ENCODE measurements at places on chromosomes 3 and 15. TPM values are rescaled to one million over a fixed set of nuclear protein-coding genes. Genes with fewer than 3 reads are reported as not detected.

The MUC4 gene
- polyA plus RNA-seq = not detected

The ADGRG7 gene
- polyA plus RNA-seq = not detected

The RTP1 gene
- not detected for polyA plus RNA-seq

The ZNF80 gene
- 0.04 TPM for polyA plus RNA-seq

The DUOXA2 gene
- not detected for polyA plus RNA-seq

The ITGA11 gene
- polyA plus RNA-seq = not detected

The SH3GL3 gene
- polyA plus RNA-seq = not detected

The FANCD2OS gene
- not detected for polyA plus RNA-seq

The NLGN1 gene
- polyA plus RNA-seq = not detected

The ZIC1 gene
- polyA plus RNA-seq = not detected

The ZNF660 gene
- polyA plus RNA-seq = 0.92 TPM

The KCNAB1 gene
- polyA plus RNA-seq = not detected

The RLBP1 gene
- polyA plus RNA-seq = not detected

The XCR1 gene
- polyA plus RNA-seq = 0.06 TPM

Measured in B cell (primary cell).